ENCODE measurements at places on chromosomes 12 and 14.

DNA sequence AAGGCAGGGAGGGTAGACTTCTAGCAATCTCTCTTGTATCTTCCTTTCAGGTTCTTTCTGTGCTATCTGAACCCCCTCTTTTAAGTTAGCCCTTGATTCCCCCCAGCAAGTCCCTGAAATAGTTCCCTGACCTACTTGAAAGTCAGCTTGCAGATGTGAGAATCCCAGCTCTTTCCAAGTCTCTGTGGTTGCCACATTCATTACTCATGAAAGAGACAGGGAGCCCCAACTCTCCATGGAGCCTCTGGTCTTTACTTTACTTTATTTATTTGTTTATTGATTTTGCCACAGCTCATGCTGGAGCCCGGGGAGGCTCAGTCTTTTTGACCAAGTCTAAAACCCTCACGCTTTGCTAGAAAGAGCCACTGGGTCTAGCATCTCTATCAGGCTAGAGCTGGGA, 193.6 kb upstream of the FAR2 start:
- DNase-seq: no peak

DNA sequence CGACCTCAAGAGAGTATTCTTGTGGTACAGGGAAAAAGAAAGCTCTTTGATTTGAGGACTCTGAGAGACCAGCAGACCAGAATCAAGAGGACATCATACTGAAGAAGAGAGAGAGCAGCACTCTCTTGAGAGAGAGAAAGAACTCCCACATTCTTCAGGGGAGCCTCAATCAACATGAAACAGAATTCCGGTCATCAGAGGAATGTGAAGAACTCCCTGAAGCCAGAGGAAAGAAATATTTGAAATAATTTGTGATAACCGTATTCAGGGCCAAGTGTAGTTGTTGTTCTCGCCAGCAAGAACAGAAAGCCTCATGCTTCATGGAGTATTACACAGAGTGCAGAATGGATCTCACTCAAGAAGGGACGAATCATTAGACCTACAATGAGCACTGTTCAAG, 363.8 kb upstream of the TMEM132C start:
- DNase-seq: no peak

DNA sequence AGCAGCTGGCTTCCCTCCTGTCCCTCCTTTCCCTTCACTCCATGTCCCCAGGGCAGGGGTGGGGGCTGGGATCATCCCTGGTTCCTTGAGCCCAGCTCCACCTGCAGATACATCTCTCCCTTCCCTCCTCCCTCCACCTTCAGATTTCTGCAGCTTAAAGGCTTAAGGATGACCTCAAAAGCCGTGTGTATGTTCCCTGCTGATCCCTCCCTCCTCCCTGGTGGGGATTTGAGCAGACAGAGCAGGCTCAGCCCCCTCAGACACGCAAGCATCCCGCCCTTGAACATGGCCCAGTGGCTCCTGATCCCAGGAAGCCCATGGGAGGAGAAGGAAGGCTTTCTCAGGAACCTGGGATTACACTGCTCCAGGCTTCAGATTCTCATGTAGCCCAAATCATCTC, 82.9 kb upstream of the RIN3 start:
- no peak for DNase-seq

DNA sequence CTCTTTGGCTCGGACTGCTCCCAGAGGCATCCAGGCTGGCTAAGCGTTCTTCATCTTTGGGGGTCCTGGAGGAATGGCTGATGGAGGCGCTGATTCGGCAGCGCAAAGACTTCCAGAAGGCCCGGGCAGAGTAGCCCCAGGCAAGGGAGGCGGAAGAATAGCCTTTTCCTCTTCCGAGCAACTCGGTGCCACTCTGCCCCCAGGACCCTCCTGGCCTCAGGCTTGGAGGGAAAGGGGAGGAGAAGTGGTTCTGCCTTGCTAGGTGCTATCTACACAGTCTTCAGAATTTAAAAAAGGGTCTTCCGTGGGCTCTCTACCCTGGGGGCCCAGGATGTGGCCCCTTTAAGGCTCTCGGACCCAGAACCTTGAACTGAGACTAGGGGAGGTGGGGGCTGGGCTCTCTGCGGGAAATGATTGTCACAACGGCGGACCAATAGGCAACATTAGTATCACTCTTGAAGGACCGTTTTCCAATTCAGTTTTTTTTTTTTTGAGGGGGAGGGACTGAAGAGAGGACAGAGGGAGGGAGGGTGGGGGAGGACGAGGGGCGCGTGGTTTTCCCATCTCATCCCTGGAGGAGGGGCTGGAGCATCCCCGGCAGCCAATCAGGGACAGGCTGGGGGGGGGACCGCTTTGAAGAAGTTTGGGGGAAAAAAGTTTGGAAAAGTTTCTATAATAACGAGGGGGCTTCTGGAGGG, at the start of gene NFATC4:
Gene NFATC4 (plus strand): TSS at position 671 of the 698 bp plus-strand sequence. CDS start 157 bp downstream, outside the sequence.
- peak; percentile 43 for DNase-seq

DNA sequence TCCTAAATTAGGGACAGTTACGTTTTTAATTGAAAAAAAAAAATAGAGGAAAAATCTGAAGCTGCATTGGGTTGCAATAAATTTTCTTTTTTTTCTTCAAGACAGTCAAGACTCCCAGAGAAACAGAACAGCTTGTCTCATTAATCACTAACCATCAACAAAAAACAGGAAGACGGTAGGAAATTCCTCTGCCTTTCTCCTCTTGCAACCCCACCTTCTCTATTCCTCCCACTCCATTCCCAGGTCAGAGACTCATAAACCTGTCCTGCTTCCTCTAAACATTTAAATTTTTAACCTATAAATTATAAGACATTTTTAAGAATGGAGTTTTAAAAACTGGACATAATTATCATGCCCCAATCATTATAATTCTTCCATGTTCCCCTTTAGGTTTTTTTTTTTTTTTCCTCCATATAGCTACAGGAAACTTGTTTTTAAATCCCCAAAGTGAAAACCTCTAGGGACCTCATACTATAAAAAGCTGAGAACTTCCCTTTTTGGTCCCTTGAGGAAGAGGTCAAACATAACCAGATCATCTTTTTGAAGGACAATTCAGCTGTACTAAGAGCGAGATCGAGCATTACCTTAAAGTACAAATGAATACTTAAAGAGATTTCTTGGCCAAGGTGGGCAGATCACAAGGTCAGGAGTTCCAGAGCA, 36.0 kb downstream of the CPM start:
- DNase-seq: no peak

GRCh38 chr14:56975521-56975920, 165.2 kb upstream of the OTX2 start:
- DNase-seq: no peak

GRCh38 chr12:14950982-14951746, 10.2 kb downstream of the ARHGDIB start:
- DNase-seq: peak; percentile 28

GRCh38 chr14:51168215-51168613, 71.8 kb upstream of the TMX1 start:
- DNase-seq: no peak

- DNase-seq: no peak
Measured at GRCh38 chr14:23735394-23735793, 99.2 kb downstream of the DHRS2 start.

DNA sequence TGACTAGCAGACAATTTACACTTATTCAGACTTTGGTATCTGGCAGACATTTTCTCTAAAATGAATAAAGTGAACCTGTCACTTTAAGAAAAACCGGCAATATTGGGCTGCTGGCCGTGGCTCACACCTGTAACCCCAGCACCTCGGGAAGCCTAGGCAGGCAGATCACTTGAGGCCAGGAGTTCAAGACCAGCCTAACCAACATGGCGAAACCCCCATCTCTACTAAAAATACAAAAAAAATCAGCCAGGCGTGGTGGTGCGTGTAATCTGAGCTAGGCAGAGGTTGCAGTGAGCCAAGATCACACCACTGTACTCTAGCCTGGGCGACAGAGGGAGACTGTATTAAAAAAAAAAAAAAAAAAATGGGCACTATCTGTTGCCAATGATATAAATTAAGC, 11.5 kb downstream of the DUSP16 start:
- no peak for DNase-seq

GRCh38 chr14:100669468-100669867, 57.2 kb upstream of the DLK1 start:
- no peak for DNase-seq

- no peak for DNase-seq
Measured at GRCh38 chr14:101965770-101966722, 1.7 kb downstream of the DYNC1H1 start.

GRCh38 chr14:67622675-67623074, 3.0 kb downstream of the ARG2 start:
- DNase-seq: peak; percentile 57

- DNase-seq: no peak
Measured at GRCh38 chr14:22417914-22418313, 171.1 kb downstream of the DAD1 start.

- DNase-seq: peak; percentile 43
Measured at GRCh38 chr12:42483521-42483790, 106.1 kb downstream of the PRICKLE1 start.

- DNase-seq: no peak
Measured at GRCh38 chr12:107361970-107362369, 268.6 kb upstream of the CRY1 start.

DNA sequence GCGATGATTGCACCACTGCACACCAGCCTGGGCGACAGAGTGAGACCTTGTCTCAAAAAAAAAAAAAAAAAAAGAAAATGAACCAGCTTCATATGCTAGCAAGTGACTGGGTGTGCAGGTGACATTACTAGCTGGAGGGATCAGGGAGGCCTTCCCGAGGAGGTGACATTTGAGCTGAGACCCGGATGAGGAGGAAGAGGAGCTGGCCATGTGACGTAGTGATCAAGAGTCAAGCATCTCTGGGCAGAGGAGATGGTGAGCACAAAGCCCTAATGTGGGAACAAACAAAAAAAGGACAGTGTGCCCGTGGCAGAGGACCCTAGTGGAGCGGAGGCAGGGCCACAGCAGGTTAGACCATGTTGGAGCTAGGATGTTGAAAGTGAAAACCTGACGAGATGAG, 3.5 kb upstream of the PTPN6 start:
- DNase-seq: no peak

DNA sequence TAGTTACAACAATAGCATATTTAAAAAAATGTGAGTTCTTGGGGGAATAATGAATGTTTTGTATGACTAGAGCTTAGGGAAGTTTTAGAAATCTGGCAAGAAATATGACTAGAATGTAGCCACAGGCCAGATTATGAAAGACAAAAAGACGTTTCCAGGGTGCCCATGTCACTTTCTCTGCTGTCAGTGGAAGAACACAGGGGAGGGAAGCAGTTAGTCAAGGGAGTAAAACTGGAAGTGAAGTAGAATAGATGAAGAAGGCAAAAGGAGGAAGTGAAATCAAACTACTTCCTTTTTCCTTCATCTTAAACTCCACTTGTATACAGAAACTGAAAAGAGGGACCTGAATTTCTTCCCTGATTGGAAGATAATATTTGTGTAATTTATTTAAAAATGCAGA, 81.2 kb upstream of the ATP2B1 start:
- no peak for DNase-seq

DNA sequence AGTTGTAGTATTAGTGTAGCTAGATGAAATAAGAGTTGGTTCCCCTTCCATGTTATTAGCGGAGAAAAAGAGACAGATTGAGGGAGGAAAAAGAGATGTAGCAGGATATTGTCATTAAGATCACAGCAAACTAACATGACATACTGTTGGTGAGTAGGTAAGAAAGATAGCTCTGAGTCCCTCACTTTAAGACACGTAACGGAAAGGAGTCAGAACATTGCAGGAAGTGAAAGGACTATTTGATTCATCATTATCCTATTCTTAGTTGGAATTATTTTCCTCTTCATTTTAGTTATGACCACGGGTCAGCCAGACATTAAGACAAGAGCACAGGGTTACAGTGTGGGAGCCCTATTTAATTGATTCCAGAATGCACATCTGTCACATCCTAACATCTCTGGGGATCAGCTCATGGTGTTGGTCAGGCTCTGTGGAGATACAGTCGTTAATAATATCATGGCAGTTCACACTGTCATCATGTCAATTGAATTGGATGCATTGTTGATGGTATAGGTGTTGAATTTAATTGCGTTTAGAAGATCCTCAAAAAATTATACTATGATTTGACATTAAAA, 55.0 kb downstream of the TMX1 start:
- no peak for DNase-seq

GRCh38 chr14:90543876-90544275, 147.0 kb downstream of the CALM1 start:
- no peak for DNase-seq

- DNase-seq: no peak
Measured at GRCh38 chr12:128715485-128715884, 108.3 kb downstream of the SLC15A4 start.

DNA sequence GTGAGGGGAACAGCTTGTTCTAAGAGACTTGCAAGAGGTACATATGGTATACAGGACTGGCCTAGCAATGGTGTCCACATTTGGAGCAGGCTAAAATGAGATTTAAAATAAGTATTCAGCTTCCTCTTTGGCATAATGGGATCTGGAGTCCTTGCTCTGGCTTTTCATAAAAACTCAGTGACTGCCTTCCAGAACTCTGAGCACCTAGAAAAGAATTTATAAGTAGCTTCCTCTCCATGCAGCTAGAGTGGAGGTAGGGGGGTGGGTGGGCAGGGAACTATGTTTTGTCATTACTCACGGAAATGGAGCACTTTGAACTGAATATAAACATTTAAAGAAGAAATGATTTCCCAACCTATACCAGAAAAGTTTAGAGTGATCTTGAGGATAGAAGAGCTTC, 3.3 kb upstream of the C12orf71 start:
- DNase-seq: no peak

GRCh38 chr14:78104160-78104559, 66.0 kb upstream of the NRXN3 start:
- no peak for DNase-seq

DNA sequence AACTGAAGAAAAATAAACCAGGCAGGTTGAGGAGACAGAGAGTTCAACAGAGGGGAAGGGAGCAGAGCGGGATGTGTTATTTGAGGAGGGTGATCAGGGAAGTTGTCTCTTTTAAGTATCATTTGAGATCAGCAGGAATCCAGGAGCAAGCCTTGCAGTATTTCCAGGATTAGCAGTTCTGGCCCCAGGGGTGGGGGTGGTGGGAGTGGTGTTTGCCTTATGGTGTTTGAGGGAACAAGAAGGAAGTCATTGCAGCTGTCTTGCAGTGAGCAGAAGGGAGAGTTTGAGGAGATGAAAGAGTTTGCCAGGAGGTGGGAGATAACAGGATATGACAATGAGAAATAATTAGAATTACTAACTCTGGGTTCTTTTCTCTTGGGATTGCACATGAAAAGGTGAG, 418.6 kb downstream of the NELL2 start:
- no peak for DNase-seq

- DNase-seq: peak; percentile 70
Measured at GRCh38 chr12:117587631-117588287, 226.3 kb upstream of the NOS1 start.

DNA sequence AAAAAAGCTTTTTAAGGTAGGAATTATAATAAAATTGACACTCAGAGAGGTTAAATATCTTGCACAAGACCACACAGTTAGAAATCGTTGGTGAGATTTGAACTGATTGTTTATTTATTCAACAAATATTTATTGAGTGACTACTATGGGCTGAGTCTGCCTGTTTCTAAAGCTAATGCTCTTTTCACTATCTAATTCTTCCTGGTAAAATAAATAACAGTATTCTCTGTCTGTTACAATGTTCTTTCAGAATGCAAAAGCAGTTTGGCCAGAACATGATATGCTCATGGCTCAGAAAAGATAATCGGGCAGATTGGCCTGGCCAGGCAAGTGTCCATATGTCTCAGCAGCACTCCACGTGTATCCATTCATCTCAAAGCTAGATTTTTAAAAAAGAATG, 82.0 kb downstream of the BTG1 start:
- no peak for DNase-seq

GRCh38 chr12:124673801-124674617, 106.6 kb upstream of the NCOR2 start:
- no peak for DNase-seq

GRCh38 chr12:76422543-76423438, 74.6 kb upstream of the BBS10 start:
- no peak for DNase-seq

Data from activated CD4-positive, alpha-beta T cell treated with anti-CD3 and anti-CD28 coated beads for 36 hours (primary cell).